ENCODE measurements at places on chromosomes 12 and 14. TPM values are rescaled to one million over a fixed set of nuclear protein-coding genes. Genes with fewer than 3 reads are reported as not detected.

Gene GPRC5D
- total RNA-seq = not detected

Gene SDS
- not detected for total RNA-seq

Gene CCNB1IP1
- 36.2 TPM for total RNA-seq

Gene TAS2R8
- total RNA-seq = not detected

Gene ACOT4
- total RNA-seq = 0.61 TPM

Gene OR4E2
- not detected for total RNA-seq

Gene CCDC197
- total RNA-seq = not detected

Gene C12orf50
- total RNA-seq = not detected

Gene SSTR1
- 1.9 TPM for total RNA-seq

Gene KRT79
- not detected for total RNA-seq

Gene NKX2-8
- total RNA-seq = not detected

Gene ANO2
- 16.2 TPM for total RNA-seq

Gene COCH
- 0.65 TPM for total RNA-seq

Gene PIGH
- total RNA-seq = 12.3 TPM

Gene GRIP1
- 0.32 TPM for total RNA-seq

Gene INSM2
- not detected for total RNA-seq

Gene EAPP
- 43.5 TPM for total RNA-seq

Gene ING4
- 36.7 TPM for total RNA-seq

Gene SLC38A6
- 34.4 TPM for total RNA-seq

Gene LRTM2
- total RNA-seq = not detected

Gene BORCS5
- total RNA-seq = 9.7 TPM

Gene LRRC43
- total RNA-seq = 1.2 TPM

Gene USP44
- total RNA-seq = 3.0 TPM

Gene OR4K17
- total RNA-seq = not detected

Gene CMA1
- not detected for total RNA-seq

Gene FGF23
- total RNA-seq = not detected

Gene TMCC3
- 26.6 TPM for total RNA-seq

Gene RTL1
- not detected for total RNA-seq

Gene DAO
- total RNA-seq = not detected

Gene SIX4
- total RNA-seq = 4.4 TPM

Gene CCDC60
- total RNA-seq = not detected

Gene VDR
- total RNA-seq = under 0.01 TPM

Gene DPPA3
- not detected for total RNA-seq

Gene TEAD4
- 19.8 TPM for total RNA-seq

Gene SLC5A8
- not detected for total RNA-seq

Gene FLVCR2
- 0.32 TPM for total RNA-seq

Gene HOXC12
- total RNA-seq = not detected

Gene ATG101
- 90.6 TPM for total RNA-seq

Gene OTUB2
- 0.97 TPM for total RNA-seq

Gene P3H3
- 81.9 TPM for total RNA-seq
